Activated naive CD8-positive, alpha-beta T cell treated with anti-CD3 and anti-CD28 coated beads for 36 hours (primary cell): ENCODE measurements at places on chromosomes 13 and 19. TPM values are rescaled to one million over a fixed set of nuclear protein-coding genes. Genes with fewer than 3 reads are reported as not detected.

DNA sequence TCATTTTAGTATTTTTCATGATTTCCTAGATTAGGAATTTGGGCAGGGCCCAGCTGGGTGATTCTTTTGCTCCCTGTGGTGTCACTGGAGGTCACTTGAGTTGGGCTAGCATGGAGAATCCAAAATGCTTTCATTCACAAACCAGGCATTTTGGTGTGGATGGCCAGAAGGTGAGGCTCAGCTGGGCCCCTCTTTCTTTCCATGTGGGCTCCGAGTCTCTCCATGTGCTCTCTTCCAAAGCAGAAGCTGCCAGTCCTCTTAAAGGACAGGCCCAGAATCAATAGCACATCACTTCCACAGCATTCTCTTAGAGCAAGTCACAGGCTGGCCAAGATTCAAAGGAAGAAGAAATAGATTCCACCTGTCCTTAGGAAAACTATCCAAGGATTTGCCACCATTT lies 21.8 kb upstream of the IGLON5 start:
- no peak overlapping the region for H3K4me3 ChIP-seq
- no peaks in the 10 kb centered on the region for H3K4me1 ChIP-seq
- H3K36me3 ChIP-seq, result no peaks in the 10 kb centered on the region
- H3K27ac ChIP-seq, result no peak overlapping the region

DNA sequence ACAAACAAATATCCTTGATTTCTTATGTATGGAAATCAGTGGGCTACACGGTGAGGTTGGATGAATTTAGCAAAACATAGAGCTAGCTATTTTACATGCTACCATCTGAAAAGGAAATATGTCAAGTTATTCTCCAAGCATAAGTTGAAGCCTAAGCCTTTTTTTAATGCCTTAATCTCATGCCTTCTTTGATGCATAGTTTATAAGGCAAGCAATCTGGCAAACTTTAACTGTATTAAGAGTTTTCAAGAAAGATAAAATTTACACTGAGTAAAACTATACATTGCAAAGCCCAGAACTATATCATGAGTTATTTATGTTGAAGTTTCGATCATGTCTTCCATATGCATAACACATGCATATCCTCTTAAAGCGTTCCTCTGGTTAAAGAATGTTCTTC lies 85.0 kb upstream of the ATXN8OS start:
- no peaks in the 10 kb centered on the region for H3K4me1 ChIP-seq
- no peaks in the 10 kb centered on the region for H3K36me3 ChIP-seq
- H3K27me3 ChIP-seq, result no peaks in the 10 kb centered on the region
- H3K27ac ChIP-seq, result no peak overlapping the region
- no peak overlapping the region for H3K4me3 ChIP-seq

GRCh38 chr13:24541127-24541475 lies 28.5 kb upstream of the PARP4 start:
- peaks cover 50% of the 10 kb centered on the region for H3K27me3 ChIP-seq
- H3K27ac ChIP-seq, result no peak overlapping the region
- no peaks in the 10 kb centered on the region for H3K36me3 ChIP-seq
- H3K4me3 ChIP-seq, result peak overlapping the region; percentile 78
- peaks cover 7% of the 10 kb centered on the region for H3K4me1 ChIP-seq

Gene KIR3DL2
- 0.18 TPM for total RNA-seq
